COLO829 (cell line): ENCODE measurements at places on chromosomes 2 and 18.
A peak's percentile ranks its signal among the peaks of the same experiment; 100 is the strongest.

- DNase-seq = no peak
Observed at GRCh38 chr18:74529378-74529777, 4.9 kb upstream of the CNDP1 start.

- no peak for DNase-seq
Observed at GRCh38 chr18:2183432-2183831, 387.9 kb downstream of the METTL4 start.

DNA sequence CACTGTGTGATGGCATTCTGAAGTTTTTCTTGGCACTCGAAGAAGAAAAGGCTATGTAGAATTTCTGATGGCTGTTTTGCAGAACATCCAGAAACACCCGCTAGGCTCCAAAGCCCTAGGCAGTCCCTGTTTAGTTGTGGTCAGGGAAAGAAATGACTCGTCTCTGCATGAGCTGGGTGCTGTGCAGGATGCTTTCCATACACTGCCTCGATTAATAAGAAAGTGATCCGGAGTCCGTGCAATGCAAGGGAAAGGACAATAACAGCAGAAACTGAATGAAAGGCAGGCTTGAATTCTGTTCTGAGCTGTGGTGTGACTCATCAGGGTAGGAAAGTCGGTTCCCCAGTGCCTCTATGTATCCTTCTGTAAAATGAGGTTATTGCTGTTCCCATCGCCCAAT, 18.7 kb downstream of the MAPRE3 start:
- DNase-seq = peak; percentile 71

GRCh38 chr2:42939411-42940206, 147.2 kb upstream of the HAAO start:
- DNase-seq = no peak

GRCh38 chr2:43993437-43993836, 2.4 kb downstream of the LRPPRC start:
- no peak for DNase-seq

DNA sequence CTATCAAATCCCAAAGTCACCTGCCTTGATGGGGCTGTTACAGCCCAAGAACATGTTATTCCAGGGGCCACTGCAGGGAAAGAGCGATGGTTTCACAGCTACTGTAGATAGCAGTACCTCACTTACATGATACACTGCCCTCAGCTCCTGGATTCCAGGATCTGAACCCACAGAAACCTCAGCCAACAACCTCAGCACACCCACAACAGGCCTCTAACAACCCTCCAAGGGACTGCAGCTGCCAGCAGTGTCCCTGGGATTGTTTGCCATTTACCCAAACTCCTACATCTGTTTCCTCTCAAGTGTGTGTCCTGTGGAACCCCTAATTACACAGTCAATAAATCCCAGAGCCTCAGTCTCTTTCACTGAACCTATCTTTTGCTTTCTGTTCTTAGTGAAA, 28.2 kb downstream of the OSBPL1A start:
- no peak for DNase-seq

GRCh38 chr2:99470957-99471356, 18.9 kb downstream of the REV1 start:
- DNase-seq = no peak

- DNase-seq = no peak
Observed at GRCh38 chr2:45237850-45238542, 228.7 kb upstream of the SIX2 start.

DNA sequence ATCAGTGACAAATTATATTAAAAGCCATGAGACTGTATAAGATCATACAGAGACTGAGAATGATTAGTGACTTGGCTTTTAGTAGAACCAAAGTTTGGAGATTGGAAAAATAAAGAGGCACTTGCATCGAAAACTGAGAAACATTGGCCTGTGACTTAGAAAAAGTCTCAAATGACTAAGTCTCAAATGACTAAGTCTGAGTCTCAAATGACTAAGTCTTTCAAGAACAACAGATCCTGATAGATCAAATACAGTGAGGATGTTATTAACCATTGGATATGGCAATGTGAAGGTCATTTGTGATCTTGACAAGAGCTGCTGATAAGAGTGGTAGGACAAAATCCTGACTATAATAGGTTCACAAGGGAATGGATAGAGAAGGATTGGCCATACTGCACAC, 135.5 kb upstream of the FANCL start:
- DNase-seq = peak; percentile 40

DNA sequence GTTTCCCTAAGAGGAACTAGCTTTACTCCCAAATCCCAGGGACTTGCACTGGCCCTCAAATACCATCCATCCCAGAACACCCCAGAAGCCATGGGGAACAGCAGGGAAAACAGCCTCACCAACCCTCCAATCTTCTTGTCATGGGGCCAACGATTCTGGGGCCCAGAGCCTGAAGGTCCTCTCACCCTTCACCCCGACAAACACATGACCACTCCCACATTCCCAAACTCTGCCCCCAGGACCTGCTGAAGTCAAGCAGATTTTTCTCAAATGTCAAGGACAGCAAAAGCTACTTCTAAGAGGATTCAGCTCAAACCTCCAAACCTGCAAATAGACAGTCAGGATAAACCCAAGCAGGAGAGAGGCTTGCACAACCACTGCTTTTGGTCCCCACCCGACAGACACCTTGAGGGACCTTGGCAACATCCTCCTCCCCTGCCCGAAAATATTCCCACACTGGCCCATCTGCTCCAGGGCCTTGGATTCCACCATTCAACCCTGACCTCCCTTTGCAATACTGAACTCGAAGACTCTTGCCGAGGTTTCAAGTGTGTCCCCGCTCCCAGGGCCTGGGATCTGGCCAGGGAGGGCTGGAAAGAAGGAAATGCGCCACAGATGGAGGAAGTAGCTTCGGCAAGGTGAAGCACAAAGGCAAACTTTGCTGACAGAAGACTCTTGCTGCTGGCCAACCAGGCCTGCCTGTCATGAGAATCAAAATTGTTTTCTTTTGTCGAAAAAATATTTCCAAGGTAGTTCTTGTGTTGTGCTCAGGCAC, 143.3 kb downstream of the ZFP36L2 start:
- no peak for DNase-seq

DNA sequence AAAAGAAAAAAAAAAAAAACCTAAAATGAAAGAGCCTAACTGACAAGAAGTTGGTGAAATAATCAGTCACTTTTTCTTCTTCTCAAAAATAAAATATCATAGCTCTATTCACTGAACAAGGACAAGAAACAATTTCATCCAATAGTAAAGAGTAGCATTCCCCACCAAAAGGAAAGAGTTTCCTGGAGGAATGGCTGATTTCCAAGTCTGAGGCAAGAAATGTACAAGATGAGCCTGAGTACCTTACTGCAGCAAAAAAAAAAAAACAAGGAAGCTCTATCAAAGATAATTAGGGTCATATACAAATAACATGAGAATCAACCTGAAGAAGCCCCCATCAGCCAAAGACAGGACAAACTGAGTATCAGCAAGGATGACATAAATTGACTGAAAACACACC, 11.5 kb downstream of the ROCK1 start:
- no peak for DNase-seq

GRCh38 chr2:149800624-149801542, 213.3 kb upstream of the MMADHC start:
- DNase-seq = no peak

DNA sequence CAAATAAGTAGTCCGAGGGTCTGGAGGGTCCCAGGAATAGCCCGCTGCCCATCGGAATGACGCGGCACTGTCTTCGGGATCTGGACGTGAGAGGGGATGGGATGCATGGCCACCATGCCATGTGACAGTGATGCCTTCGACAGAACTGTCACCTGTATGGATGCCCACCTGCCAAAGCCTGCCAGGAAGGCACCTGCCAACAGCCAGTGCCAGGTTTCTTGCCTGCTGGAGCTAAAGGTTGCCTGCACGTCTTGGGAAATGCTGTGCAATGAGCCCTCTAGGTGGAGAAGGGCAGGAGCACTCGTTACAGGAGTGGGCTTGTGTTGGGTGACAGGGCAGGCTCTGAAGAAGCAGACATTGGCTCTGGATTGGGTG, 20.5 kb downstream of the GPR35 start:
- DNase-seq = no peak

GRCh38 chr2:195055996-195056395, 601.0 kb upstream of the SLC39A10 start:
- no peak for DNase-seq

DNA sequence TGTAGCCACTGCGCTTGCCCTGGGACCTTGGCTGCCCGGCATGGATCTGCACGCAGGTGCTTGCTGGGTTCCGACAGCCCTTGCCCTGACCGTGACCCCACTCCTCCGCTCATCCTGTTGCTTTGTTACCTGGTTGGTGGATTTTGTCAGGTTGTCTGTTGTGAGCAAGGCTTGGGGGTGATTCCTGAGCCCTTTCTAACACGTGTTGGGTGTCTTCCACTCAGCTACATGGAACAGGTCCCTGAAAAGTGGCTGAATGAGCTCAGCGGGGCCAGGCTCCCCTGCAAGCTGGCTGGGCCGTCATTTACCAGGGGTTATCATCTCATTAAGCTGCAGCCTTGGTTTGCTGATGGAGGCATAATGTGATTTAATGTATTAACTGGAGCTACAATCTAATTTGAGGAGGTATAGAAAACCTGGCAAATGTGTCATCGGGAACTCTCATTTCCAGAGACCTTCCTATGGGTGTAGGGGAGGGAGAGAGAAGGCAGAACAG, 24.6 kb downstream of the RAMP1 start:
- DNase-seq = no peak

DNA sequence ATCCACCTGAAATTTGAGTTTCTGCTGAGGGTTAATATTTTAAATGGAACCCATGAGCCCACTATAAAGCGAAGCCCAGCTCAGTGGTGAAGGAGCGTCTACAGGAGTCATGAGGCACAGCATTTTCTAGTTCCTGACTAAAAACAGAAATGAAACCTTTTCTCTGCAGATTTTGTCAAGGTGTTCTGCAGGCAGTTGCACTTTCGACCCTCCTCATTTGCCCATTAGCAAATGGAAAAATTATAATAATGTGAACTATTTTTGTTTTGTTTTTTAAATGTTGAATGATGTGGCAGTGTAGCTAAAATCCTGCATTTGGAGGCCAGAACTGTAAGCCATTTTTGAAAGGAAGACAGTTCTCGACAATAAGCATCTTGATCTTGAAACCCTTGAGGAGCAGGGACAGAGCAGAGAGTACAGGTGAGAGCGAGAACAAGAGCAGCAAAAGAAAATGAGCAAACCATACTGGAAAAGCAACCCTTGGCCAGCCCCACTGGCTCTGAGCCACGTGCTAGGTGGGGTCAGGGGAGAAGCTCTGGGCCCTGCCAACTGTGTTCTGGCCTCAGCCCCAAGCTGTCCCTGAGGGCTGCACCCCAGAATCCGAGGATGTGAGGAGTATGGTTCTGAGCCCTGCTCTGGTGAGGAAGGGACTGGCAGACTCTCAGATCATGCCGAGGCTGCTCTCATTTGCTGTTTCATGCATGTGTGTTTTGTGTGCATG, 26.4 kb upstream of the COPS8 start:
- no peak for DNase-seq

GRCh38 chr2:225052703-225053102, 10.4 kb upstream of the DOCK10 start:
- DNase-seq = no peak

DNA sequence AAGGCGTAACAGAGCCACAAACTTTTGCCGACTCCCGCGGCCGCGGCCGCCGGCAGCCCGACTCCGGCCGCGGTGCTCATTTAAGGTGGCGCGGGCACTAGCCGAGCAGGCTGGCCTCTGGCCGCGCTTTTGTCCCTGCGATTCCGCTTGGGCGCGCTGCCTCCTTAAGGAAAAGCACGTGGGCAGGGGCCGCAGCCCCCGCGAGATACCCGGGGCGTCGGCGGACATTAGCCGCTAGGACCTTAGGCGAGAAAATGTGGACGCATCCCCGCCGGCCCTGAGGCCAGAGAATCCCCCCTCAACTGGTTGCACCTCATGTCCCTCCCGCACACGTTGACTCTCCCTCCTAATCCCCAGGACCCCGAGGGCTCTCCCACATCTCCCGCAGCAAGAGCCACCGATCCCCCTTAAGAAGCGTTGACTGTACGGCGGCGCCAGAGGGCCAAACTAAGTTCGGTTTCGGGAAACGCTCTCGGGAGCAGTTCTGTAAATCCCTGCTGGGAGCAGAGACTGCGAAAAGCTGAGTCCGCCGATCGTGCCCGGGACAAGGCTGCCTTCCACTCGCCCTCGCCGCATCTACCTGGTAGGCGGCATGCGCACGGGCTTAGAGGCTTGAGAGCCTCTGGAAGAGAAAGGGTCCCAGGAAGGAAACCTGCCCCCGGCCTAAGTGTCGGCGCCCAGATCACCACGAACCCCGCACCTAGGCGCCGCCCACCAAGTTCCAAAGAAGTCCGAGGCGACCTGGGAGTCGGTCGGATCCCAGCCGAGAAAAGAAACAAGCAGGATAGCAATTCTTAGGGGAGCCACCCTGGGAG, 1.8 kb upstream of the SATB2 start:
- peak; percentile 78 for DNase-seq

GRCh38 chr2:141055531-141055930, 1075.3 kb downstream of the LRP1B start:
- no peak for DNase-seq

DNA sequence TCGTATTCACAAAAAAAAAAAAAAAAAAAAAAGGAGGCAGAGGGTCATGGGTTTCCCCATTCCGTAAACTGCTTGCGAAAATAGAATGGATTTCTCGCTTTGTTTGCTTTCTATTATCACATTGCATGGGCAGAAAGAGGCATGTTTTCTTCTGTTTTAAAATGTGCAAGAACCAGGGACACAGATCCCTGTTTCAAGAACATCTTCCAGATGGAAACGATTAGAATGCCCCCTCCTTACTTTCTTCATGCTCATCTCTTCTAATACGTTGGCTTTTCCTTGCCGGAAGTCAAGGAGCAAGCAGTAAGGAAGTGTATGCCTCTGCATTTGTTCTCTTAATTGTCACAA, 51.0 kb upstream of the ZNF516 start:
- DNase-seq = no peak

GRCh38 chr18:52588931-52589330, 248.9 kb downstream of the DCC start:
- DNase-seq = no peak

- peak; percentile 14 for DNase-seq
Observed at GRCh38 chr18:22932885-22933205, 283 bp upstream of the RBBP8 start.
